ENCODE measurements at places on chromosomes 3 and 15.

GRCh38 chr3:16477056-16477455 is 36.4 kb downstream of the RFTN1 start:
- no peak for DNase-seq

DNA sequence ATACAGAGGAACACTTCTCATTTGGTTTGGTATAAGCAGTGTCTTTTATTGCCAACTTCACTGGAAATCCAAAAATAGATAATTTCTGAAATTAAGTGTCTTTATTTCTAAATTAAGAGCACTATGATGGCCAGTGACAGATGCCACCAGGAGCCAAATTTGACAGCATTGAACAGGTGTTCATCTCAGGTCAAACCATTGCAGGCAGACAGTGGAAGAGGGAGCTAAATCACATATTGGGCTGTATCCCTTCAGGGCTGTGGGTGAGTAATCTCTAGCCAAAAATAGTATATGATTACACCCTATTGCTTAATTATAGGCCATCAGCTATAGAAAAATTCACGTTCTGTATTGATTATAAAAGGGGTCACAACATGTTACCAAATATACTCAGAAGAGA is 457.7 kb downstream of the NAALADL2 start:
- DNase-seq: no peak

GRCh38 chr3:16548721-16549120 is 35.2 kb upstream of the RFTN1 start:
- DNase-seq: no peak

- peak; percentile 61 for DNase-seq
Measured at GRCh38 chr3:198071602-198072287, 111.7 kb downstream of the LMLN start.

DNA sequence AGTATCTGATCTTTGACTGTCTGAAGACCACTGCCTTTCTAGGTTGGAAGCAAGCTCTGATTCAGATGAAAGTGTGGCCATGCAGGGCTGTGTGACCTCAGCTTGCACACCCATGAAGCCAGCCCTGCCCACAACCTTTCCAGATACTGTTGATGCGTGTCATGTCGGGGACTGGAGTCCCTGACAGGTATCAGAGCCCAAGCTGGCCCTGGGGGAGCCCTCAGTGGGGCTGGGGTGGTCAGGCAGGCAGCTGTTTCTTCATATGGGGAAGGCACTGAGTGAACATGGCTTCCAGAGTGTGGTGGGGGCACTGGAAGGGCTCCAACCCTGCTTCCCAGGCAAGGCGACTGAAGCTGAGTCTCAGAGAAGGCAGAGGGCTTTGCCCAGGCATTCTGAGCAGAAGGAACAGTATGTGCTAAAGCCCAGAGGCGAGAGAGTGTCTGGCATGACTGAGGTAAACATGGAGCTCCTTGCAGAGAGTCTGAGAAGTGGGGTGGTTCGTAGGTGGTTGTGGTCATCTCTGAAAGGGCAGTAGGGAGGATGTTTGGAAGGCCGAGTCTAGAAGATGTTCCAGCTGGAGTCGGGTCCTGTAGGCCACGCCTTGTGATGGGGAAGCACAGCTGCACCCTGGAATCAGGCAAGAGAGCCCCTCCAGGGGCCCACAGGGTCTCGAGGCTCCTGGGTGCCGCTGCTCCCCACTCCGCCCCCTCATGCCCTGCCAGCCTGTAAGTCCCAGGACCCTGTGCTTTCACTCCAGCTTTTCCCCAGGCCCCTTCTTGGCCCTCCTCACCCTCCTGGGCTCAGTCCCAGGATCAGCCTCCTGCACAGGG is 122.2 kb downstream of the EEFSEC start:
- no peak for DNase-seq

DNA sequence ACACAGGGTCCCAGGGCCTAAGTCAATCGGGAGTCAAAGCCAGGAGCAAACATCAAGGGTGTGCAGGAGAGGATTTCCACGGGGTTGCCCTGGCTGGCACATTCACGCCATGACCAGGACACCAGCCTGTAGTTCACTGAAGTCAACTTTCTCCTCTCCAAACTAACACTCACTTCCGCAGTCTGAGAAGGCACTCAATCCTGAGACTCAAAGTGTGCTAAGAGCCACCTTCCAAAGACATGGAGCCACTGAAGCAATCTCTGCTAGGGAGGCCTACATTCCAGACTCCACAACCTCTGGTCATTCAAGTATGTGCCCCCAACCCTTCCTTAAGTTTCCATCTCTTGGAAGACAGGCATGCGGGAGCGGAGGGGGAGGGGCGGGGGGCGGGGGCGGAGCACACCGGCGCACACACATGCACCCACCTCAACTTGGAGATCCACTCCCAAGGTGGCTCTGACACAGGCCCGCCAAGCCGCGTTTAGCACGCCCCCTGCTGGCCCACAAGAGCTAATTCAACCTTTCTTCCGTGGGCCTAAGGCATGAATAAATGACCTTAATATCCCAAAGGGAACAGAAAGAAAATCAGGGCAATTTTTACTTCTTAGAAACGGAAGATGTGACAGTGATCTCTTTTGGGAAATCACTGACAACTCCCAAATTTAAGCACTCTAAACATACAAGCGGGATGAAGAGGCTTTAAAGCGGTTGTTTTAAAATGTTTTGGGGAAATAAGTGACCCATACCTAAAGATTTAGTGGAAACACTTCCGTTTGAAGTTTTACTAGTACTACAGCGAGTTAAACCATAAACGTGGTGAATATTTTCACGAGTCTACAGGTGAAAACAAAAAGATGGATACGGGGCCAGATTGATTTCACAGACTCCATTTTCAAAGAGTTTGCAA is 162.5 kb upstream of the CHRNA7 start:
- DNase-seq: peak; percentile 48

- DNase-seq: no peak
Measured at GRCh38 chr3:166456286-166456685, 619.1 kb upstream of the BCHE start.

DNA sequence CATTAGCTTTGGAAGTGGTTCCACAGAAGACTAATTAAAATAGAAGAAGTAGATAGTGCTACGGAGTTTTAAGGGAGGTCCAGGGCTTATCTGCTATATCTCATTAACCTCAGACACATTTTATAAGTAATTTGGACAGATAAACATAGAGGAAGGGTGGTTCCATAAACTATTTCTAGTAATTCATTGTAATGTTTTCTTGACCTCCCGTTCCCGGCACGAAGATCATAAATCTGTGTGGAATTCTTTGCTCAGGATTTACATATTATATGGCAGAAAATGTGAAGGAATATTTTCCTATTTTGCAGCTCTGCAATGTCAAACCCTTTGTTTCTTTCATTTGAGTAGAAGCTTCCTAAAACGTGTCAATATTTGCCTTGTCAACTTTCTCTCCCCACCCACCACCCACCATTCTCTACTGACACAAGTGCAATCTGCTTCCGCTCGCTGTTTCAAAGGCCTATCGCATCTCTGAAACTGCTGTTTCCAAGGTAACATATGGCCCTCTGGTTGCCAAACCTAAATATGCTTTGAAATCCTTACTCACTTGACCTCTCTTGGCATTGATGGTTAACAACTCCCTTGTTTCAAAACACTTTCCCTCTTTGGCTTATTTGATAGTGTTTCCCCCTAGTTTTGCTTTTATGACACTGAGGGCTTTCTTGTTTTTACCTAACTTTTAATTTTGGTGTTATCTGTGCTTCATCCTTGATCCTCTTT is 21.4 kb upstream of the PLSCR5 start:
- no peak for DNase-seq

- DNase-seq: no peak
Measured at GRCh38 chr3:151262871-151263525, 15.3 kb downstream of the P2RY14 start.

GRCh38 chr15:91422797-91423196 is 322.7 kb downstream of the SV2B start:
- no peak for DNase-seq

DNA sequence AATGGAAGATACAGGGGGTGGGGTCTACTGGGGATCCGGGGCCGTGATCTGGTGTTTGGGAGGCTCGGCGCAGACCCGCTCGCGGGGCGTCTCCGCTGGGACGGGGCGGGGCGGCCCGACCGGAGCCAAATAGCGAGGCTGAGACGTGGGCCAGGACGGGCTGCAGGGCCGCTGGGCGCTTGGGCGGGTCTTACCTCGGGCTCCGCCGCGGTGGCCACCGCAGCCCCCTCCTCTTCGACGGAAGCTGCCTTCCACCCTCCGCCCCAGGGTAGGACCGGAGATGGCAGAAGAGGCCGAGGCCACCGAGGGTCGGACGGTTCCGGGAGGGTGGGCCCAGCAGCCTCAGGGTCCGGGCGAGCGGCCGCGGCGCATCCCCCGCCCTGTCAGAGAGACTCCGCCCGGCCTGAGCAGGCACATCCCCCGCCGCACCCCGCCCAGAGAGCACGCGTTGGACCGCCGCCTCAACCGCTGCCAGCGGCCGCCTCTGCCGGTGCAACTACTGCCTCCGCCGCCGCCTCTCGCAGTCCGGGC is 399 bp downstream of the MYO9A start:
- DNase-seq: peak; percentile 66

- DNase-seq: no peak
Measured at GRCh38 chr15:80888846-80889245, 100.8 kb downstream of the MESD start.

- no peak for DNase-seq
Measured at GRCh38 chr3:42525212-42525611, 22.8 kb downstream of the VIPR1 start.

DNA sequence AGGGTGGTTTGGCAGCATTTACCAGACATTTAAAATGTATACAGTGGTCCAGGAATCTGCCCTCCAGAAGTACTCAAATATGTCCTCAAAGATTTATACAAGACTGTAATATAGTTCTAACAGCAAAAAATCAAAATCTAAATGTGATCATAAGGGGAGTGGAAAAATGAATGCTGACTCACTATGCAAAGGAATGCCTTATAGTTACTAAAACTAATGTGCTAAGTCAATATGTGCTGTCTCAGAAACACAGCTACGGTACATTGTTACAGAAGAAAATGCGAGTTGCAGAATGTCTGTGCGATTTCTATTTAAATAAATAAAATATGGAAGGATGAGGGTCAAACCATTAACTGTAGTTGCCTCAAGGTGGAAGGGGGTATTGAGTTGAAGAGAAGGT is 230.1 kb upstream of the UBE2E1 start:
- no peak for DNase-seq

GRCh38 chr3:72162649-72163184 is 377.8 kb upstream of the PROK2 start:
- no peak for DNase-seq

- no peak for DNase-seq
Measured at GRCh38 chr3:71551311-71551919, 32.1 kb downstream of the FOXP1 start.

- no peak for DNase-seq
Measured at GRCh38 chr15:70220490-70221096, 122.9 kb upstream of the TLE3 start.

- DNase-seq: no peak
Measured at GRCh38 chr3:160691151-160691550, 14.2 kb downstream of the ARL14 start.

- no peak for DNase-seq
Measured at GRCh38 chr3:101204246-101204645, 116.1 kb downstream of the IMPG2 start.

DNA sequence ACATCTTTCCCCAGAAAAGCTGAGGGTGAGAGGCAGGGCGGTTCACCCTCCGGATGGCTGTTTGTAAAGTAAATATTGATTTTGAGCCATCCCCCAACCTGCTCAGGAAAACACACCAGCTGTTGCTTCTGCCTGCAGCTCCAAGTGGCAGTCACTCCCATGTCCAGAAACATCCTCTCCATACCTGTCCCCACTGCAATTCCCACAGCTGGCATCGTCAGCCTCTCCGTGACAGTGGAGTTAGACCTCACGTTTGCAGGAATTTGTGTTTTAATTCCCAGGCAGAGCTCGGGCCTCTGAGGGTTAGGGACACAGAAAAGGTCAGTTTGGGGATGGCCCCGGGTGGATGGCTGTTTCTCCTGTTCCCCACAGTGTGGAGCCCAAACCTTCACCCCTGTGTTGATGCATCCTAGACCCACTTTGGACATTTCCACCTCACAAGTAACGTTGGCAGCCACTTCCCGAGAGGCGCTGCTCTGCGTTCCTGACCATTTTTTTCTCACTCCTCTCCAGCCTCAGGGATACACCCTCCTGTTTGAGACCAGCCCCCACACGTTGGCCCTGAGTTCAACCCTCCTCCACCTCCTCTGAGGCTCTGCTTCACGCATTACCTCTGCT is 11.8 kb upstream of the FAM174B start:
- DNase-seq: no peak

- no peak for DNase-seq
Measured at GRCh38 chr3:4722103-4722502, 229.0 kb downstream of the ITPR1 start.

DNA sequence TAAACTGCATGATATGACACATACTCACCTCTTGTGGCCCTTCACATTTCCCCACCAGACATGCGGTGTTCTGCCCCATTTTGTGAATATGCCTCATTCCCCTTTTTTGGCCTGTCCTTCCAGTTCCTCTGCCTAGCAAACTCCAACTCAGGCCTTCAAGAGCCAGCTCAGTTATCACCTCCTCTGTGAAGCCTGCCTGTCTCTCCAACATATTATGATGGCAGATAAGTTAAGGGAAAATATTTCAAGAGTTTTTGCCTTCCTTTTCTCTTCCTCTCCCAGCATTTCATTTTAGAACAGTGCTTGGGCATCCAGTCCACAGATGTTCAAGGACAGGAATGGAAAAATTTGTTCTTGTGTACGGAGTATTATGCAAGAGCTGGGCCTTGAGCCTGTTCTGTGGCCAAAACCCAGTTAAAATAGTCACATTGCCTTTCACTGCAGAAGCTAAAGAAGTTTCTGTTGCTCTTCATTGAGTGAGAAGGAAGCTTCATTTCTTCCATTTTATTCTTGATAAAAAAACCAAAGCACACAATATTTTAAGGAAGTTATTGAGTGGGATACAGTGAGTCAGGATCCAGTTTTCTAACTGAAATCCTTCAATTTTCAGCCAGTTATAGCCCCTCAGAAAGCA is 192.0 kb downstream of the GHSR start:
- no peak for DNase-seq

- no peak for DNase-seq
Measured at GRCh38 chr3:153513236-153513635, 351.2 kb downstream of the RAP2B start.

DNA sequence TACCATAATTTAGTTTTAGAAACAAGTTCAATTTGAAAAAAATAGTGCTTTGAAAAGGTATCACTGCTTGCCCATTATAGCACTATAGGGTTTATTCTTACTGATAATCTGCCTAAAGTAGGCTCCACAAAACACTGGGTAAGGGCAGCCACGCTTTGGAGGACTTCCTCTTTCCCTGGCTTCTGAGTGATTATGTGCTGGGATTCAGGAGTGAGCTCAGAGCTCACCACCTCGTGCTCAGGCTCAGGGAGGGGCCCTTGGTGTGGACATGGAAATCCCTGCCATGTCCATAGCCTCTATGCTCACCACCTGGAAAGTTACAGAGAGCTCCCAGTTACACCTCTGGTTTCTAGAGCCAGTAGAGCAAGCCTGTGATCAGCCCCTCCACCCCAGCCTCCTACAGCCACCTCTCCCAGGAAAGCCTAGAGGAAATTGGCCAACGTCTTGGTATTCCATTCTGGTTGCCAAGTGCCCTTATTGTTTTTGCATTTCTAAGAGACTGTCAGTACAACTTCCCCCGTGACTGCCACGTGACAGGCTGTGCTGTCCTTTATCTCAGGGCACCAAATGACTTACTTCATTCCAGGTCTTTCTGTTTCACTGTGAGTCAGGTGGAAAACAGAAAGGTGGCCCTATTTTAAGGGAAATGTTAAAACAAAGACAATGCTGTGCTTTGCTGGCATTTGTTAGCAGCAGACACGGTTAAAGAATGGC is 316.0 kb downstream of the RORA start:
- no peak for DNase-seq
